ENCODE measurements at places on chromosomes 7 and 10.

GRCh38 chr10:96646301-96646700 lies 59.5 kb upstream of the TM9SF3 start:
- no peak for DNase-seq

DNA sequence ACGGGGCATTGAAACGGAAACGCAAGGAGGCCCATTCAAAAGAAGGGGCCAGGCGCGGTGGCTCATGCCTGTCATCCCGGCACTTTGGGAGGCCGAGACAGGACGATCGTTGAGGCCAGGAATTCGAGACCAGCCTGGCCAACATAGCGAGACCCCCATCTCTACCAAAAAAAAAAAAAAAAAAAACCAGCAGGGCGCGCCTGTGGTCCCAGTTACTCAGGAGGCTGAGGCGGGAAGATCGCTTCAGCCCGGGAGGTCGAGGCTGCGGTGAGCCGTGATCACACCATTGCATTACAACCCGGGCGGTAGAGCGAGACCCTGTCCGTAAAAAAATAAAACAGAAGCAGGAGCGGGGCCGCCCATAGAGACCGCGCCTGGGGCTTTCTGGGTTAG lies 396 bp downstream of the PSMG3 start:
- no peak for DNase-seq

- DNase-seq = no peak
Measured at GRCh38 chr10:14439451-14440259, 108.9 kb upstream of the FRMD4A start.

GRCh38 chr10:132706701-132707100 lies 79.2 kb downstream of the NKX6-2 start:
- DNase-seq = no peak

DNA sequence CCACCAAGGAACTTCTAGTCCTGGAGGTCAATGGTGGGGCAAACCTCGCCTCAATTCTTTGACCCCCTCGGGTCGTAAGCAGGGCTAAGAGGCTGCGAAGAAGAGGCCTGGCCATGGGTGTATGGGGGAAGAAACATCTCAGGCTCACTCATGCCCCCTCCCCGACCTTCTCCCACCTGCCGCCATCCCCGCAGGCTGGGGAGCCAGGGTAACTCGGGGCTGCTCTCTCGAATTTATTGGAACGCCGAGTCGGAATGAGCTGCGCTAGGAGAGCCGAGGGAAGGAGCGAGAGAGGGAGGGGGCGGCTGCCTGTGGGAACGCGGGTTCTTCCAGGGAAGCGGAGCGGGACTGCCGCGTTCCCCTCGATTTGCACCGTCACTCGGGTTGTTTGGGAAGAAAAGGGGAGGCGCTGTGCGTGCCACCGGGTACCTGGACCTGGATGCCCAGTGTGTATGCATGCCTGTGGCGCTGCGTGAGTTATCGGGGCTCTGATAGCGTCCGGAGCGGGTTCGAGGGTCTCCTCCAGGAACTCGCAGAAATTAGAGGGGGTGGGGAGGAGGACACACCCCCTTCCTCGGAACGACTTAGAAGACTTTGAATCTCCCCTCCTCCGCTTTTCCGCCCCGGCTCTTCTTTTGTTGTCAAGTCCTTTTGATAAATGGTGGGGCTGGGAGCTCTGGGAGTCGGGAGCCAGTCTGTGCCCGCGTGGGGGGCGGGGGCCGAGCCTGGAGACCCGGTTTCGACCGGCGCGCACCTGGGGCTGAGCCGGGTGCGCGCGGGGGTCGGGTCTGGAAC lies 1.8 kb upstream of the ZNF503 start:
- DNase-seq = peak; percentile 54

DNA sequence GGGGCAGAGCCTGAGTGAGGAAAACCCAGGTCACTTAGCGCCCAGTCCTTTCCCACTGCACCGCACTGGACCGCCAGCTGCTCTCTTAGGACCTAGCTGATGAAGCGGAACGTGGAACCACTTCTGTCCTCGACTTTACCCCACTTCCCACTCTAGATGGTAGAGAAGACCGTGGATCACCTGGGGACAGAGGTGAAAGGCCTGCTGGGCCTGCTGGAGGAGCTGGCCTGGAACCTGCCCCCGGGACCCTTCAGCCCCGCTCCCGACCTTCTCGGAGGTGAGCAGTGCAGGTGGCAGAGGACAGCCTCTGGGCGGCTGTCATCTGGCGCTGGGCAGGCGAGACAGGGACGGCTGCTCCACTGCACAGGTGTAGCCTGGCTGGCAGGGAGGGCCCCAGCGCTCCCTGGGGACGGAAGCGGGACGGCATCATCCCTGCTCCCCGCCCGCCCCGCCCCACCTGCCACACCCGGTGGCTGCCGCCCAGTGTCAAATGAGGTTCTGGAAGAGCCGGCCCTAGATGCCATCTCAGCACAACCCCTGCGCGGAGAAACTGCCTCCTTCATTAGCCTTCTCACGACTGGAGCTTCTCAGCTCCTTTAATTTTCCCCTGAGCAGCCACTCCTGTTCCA lies 11.7 kb downstream of the PLAC9 start:
- DNase-seq = no peak

GRCh38 chr10:43218951-43219837 lies 47.7 kb downstream of the RASGEF1A start:
- no peak for DNase-seq

DNA sequence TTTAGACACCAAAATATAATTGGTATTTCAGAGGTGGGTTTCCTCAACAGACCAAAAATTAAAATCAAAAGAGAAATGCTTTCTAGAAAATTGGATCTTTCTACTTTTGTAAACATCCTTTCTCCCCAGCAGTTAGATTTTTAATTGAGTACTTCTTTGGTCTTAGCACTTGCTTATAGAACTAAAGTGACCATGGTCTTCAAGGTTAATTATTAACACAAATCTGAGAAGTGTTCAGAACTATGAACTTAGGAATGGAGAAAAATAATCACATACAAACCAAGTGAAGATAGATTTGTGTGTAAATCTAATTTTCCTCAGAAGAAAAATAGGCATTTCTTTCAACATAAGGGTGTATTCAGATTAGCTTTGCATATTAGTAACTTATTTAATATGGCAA lies 355.4 kb downstream of the ELMO1 start:
- DNase-seq = no peak

GRCh38 chr7:73567140-73567539 lies 9.7 kb upstream of the BCL7B start:
- DNase-seq = no peak
